ENCODE measurements at places on chromosomes 3 and 15.

DNA sequence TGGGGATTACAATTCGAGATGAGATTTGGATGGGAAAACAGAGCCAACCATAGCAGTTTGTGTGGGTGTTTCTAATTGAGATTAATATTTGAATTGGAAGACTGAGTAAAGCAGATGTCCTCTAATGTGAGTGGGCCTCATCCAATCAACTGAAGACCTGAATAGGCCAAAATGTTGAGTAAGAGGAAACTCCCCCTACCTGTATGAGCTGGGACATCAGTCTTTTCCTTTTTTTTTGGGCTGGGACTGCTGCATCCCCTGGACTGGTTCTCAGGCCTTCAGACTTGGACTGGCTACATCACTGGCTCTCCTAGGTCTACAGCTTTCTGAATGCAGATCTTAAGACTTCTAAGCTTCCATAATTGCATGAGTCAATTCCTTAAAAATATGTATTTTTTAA lies 144.1 kb downstream of the CD47 start:
- DNase-seq, result no peak

GRCh38 chr3:27720899-27721716 lies 1.0 kb downstream of the EOMES start:
- DNase-seq, result no peak

DNA sequence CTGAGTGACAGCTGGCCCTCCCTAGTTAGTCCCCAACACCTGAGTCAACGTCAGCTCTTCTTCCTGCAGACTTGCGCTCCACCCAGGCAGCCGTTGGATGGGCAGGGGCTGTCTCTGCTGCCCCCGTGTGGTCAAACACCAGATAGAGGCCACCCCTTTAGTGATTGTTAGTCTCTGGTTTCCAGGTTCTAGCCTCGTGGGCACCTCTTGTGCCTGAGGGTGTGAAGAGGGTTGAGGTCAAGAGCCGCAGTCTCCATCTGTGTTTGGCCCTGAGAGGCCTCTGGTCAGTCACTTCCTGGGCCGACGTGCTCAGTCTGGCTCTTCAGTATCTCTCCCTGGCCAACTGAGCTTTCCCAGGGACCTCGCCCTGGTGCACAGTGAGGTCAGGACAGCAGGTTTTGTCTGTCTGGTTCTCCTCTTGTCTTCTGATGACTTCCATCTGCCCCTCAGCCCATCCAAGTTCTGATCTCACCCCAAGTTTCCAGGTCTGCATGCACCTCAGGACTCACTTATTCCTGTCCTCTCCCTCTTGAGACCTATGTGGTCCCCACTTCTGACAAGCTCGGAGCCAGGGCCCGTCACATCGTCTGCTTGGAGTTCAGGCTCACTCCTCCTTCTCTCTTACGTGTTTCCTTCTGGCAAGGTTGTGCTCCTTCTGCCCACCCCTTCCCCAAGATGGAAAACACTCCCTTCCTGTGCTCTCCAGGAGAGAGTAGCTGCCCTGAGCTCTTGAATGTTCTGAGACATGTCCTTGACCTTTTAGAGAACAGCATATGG lies 20.9 kb downstream of the CD276 start:
- no peak for DNase-seq

DNA sequence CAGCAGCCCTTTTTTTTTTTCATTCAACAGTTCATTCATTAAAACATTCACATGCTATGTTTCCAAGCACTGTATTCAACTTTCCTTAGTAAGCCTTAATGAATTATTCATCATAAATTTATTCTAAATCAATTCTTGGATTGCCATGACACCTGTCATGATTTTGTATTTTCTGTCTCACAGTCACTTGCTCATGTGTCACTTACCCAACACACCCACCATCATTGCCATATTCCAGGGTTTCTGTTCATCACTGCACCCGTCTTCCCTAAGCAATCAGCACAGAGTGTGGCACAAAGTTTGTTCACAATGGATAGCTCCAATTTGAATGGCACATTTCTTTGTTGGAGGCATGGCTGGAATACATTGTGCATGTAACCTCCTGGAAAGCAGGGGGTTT lies 27.2 kb downstream of the CPNE4 start:
- no peak for DNase-seq

DNA sequence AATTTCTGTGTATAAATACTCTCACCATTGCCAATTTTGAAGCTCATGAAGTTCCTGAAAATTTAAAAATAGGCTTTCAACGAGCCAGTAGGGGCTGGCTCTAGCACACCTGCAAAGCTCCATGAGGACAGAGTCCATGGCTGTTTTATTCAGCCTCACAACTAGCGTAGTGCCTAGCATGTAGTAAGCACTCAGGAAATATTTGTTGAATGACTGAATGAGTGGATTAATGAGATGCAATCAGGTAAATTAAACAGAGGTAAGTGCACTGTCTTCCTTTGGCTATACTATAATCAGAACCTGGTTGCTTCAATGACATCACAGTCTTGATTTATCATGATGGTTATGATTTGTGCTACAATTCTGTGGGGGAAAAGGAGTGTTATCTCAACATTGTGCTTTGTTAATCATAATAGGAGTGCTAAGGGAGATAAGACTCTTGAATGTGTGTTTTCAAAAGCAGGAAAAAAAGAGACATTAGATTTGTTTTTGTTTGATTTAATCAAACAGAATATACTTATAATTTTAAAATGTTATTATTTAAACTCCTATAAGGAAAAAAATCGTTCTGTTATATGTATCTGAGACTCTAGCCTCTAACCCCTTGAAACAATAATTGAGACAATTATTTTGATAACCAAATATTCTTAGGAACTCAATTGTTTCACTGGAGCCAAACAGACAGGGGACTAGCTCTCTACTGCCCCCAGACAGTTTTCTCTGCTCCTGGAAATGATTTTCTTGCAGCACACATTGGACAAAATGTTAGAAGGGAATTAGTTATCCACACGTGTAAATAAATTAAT lies 171.7 kb upstream of the ATP11B start:
- no peak for DNase-seq

DNA sequence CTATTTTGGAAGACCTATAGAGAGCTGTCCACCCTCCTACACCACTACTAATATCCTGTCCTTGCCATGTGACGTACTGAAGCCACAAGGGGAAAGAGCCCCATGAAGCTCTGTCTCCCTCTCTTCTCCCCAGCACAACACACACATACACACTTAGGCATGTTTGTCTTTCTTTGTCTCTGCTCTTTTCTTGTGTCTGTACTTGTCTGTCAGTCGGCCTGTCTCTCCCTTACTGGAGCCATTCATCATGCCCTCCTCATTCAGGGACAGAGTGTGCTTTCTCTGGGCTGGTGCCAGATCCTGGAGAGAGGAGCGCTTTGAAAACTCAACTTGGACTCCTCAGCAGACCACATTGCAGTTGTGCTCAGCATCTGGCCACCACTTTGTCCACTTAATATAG lies 47.6 kb downstream of the PSMD6 start:
- no peak for DNase-seq

DNA sequence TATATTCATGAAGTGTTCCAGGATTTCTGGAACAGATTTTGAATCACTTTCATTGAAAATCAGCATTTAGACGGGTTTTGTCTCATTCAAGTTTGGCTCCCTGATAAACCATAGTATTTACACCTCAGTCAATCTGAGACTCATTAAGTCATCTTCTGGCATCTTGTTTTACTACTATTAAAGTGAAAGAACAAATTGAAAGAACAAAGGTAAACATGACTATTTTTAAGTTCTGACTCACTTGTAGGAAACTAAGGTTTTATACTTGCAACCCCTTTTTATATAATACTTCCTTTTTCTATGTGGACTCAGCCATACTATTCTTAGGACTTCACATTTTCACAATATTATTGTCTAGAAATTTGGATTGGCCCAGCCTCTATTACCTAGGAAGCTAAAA lies 854.4 kb downstream of the SQOR start:
- no peak for DNase-seq

Measured in NCI-H2107 (cell line).